ENCODE measurements at places on chromosomes 3 and 15. TPM values are rescaled to one million over a fixed set of nuclear protein-coding genes. Genes with fewer than 3 reads are reported as not detected.

Gene MYH15
- total RNA-seq = 0.67 TPM

DNA sequence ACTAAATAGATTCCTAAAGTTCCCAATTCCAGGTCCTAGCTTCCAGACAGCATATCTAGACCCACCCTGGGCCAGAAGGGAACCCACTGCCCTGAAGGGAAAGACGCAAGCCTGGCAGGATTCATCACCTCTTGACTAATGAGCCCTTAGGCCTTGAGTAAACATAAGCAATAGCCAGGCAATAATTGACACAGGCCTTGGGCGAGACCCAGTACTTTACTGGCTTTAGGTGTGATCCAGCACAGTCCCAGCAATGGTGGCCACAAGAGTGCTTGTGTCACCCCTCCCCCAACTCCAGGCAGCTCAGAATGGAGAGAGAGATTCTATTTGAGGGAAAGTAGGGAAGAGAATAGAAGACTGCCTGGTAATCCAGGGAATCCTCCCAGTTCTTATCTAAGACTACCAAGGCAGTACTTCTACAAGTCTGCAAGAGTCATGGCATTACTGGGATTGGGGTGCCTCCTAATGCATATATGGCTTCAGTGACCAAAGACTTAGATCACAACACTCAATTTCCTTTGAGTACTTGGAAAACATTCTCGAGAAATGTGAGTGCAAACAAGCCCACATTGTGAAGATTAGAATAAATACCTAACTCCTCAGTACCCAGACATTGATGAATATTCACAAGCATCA lies 30.4 kb upstream of the WWTR1 start:
- no peak for DNase-seq

Gene CTSH
- 22.1 TPM for total RNA-seq

Gene ZNF80
- not detected for total RNA-seq

DNA sequence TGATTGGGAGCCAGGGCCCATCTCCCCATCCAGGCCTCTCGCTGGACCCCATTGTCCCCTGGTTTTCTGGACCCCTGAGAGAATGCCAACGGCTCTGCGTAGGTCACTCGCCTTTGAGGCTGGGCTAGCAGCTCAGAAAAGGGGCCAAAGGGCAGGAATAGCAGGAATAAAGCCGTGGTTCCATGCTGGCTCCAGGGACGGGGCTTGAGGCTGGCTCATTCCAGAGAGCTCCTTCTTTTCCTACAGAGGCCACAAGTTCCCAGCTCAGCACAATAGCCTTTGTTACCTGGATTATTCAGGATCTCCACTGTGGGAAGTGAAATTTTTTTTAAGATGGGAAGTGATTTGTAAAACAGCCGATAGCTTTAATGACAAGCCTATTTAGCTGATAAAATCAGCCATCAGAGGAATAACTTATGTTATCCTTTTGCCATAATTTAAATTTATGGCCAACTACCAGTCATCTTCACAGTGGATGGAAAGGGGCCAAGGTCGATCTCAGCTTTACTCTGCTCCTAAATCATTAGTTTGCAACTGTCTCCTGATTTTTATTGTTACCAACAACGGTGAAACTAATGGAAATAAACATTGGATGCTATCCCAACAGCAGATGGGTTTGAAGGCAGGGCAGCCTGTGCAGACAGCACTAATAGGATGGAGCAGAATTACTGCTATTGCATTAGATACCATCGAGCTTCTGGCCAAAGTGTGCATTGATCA lies 124.3 kb downstream of the TMEM266 start:
- no peak for DNase-seq

DNA sequence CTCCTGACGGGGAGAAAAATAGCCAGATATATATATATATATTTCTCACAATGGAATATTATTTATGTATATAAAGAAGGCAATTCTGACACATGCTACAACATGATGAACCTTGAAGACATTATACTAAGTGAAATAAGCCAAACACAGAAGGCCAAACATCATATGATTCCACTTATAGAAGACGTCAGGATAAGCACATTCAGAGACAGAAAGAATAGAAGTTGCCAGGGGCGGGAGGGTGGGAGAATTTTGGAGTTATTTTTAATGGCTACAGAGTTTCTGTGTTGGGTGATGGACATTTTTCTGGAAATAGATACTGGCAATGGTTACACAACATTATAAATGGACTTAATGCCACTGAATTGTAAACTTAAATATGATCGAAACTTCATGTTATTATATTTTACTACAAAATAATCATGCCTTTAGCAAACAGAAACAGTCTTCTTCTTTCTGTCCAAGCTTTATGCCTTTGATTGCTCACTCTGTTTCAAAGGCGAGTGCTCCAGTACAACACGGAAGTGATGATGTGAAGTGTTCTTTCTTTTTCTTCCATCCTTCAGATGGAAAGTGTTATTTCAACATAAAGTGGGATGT lies 514.0 kb downstream of the OCA2 start:
- DNase-seq = no peak

GRCh38 chr15:44093836-44094235 lies 101.2 kb downstream of the FRMD5 start:
- DNase-seq = no peak

- DNase-seq = no peak
These were observed 44.7 kb upstream of the GOLM2 start for GRCh38 chr15:44243829-44244228.

DNA sequence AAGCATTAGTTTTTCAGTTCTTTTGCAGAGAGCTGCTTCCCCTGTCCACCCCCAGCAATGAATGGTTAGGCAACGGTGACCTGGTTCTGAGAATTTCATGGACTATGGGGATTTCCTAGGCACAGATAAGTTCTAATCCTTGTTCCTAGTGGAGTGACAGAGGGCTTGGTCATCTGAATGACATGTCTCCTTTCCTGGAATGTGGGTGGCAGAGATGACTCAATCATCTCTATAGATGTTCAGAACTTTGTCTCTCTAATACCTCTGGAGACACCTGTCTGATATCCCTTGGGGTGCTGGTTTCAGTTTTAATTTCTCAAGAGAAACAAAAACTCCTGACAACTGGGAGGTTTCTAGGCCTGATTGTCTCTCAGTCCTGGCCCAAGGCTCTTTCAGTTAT lies 10.4 kb downstream of the PLA2G4E start:
- no peak for DNase-seq

Data from psoas muscle (tissue), 8 donors.